ENCODE measurements at places on chromosomes 16 and 17.

- no peak for DNase-seq
Observed at GRCh38 chr16:88597856-88598491, 27.8 kb downstream of the ZC3H18 start.

- no peak for DNase-seq
Observed at GRCh38 chr16:74200921-74201320, 95.7 kb upstream of the PSMD7 start.

GRCh38 chr16:88064889-88065746, 113.9 kb downstream of the BANP start:
- DNase-seq, result no peak

DNA sequence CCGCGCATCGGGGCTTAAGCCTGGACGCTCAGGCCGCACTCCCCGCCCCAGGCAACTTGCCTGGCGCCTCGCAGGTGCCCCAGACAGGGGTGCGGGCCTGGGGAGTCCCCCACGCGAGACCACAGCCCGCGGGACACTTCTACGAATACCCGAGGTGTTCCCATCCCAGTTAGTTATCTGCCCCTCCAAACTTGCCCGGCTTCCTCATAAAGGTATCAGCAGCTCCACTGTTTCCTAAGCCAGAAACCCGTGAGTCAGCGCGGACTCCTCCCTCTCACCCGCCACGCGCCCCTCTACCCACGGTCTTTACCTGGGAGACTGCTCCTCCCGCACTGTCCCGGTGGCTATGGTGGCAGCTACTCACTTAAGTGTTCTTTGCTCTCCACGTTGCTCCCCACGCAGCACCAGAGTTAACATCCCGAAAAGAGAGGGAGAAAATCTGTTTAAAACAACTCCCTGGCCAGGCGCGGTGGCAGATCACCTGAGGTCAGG, 1.0 kb upstream of the CREBBP start:
- DNase-seq, result no peak

DNA sequence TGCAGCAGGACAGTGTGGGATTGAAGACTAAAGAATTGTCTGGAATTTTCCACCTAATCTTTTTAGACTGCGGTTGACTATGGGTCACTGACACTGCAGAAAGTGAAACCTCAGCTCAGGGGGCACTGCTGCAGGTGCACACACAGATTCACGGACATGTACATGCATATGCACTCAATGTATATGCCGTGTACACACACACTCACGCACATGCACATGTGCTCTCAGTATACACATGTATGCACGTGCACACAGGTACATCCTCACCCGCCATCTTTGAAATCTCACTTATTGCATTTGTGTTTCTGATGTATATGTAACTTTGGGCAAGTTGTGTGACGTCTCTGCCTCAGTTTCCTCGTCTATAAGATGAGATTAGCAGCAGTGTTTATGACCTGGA, 27.3 kb downstream of the CMIP start:
- no peak for DNase-seq

Measured in T-helper 1 cell (primary cell).